ELF-1 (cell line): ENCODE measurements at places on chromosomes 16 and 17.

DNA sequence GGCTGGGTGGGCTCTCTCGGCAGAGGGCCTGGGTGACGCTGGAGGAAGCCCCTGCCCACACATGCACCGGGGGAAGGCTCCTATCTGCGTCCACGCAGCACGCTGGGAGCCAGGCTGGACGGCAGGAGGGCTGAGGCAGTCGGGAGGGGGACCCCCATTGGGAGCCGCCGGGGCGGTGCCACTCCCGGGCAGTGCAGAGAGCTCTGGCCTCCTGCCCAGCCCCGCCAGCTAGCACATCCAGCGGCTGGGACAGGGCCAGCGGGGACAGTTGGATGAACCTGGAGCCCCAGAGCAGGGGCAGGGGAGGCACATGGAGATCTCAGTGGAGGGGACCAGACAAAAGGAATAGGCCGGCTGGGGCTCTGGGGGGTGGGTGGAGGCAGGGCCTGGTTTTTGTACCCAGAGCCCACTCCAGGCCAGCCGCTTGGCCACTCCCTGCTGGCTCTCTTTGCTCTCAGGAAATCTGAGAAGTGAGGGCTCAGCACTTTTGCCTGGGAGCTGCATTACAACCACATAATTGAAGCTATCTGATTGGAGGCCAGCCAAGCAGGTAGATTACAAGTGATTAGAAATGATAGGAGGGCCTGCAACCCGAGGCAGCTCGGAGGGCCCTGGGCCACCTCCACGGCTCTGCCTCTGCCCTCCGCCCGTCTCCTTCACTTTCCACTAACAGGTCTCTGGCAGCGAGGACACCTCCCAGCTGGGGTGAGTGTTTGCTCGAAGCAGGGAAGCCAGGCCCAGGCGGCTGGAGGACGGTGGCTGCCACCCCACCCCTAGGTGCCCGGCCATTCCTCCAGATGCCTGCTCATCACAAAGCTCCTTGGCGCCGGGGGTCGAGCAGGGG lies 40.1 kb downstream of the ENGASE start:
- peak; percentile 41 for DNase-seq

GRCh38 chr17:45310380-45311324 lies 6.2 kb downstream of the MAP3K14 start:
- no peak for DNase-seq

- DNase-seq: no peak
These were observed 2.5 kb downstream of the UBE2I start for GRCh38 chr16:1311738-1312466.

- peak; percentile 49 for DNase-seq
These were observed 550.5 kb downstream of the MAF start for GRCh38 chr16:79050063-79050462.

DNA sequence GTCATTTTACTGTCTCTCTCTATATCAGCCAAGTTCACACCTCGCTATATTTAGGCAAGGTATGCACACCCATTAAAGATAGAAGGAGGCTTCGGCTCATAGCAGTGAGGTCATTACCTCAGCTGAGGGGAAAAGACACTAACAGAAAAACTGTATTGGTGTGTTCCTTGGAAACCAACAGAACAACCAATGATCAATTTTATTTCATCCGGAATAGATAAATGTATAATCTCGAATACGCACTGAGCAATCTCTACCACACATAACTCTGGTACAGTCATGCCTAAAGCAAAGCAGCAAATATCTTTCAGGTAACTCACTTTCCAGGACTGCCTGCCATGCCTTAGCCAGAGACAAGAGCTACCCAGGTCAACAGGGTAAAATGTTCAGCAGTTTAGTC lies 109.9 kb upstream of the CORO6 start:
- no peak for DNase-seq

DNA sequence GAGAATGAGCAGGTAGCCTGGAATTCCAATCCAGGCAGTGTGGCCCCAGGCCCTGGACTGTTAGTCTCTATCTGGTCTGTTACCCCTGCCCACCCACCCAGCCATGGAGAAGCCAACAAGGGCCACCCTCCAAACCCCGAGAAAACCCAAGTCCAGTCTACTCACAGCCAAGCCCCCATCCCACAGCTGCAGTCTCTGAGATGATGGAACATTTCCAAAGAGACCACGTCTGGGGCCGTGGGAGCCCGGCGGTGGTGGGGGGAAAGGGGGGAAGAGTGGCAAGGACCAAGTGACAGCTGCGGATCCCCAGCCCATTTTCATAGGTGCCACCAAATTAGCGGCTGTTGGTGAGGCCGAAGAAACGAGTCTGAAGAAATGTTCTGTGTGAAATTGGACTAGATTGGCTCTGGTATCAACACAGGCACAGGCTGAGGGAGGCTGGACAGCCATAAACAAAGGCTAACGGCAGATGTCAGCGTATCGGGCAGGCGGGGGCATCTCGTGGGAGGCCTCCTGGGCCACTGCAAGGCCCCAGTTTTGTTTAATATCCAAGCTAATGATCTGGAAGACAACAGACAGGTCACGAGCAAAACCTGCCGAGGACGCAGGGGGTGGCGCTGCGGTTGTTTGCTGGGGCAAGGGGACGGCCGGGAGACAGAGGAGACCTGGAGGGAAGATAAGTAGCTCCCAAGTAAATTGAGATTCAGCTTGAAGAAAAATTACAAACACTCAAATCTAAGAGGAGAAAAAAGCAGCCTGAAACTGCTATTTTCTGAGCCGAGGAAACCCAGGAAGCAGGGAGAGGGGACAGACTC lies 53.4 kb downstream of the RBFOX3 start:
- no peak for DNase-seq

DNA sequence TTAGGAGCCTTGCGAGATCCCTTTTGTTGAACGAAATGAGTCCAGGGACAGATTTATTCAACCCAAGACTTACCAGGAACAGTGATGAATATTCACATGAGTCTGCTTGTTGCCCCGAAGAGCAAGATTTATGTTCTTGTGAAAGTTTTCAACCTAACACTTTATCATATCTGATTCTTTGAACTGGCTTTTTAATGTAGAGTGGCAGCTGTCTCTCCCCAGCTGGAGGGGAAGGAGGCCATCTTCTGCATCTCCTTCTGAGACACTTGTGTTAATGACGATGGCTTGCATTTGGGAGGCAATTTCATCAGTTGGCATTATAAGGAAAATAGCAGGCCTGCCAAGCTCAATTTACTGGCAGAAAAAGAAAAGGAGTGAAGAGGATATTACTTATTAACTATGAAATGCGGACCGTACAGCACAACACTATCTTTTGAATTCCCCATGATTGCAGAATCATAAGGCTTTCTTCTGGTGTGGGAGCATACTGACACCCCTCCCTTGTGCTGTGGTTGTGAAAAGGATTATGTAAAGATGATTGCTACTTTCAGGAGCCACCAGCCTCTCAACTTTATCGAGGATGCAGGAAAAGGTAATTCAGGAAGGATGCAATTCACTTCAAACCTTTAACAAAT lies 35.7 kb downstream of the SMARCE1 start:
- DNase-seq: no peak

DNA sequence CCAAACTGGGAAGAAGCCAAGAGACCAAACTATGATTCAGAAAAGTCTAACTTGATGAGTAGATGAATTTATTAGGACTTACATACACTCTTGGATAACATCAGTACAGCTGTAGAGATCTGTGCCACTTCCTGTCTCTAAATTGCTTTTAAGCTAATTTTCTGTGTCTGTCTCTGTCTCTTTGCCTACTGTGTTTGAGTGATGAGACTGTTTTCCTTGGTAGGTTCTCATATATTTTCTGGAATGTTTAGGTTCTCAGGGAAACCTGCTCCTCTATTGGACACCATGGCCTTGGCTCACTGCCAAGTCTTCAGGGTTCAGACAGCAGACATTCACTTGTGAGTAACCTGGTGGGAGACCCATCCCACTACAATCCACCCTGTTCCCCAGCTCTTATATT lies 103.5 kb upstream of the KIF2B start:
- no peak for DNase-seq

DNA sequence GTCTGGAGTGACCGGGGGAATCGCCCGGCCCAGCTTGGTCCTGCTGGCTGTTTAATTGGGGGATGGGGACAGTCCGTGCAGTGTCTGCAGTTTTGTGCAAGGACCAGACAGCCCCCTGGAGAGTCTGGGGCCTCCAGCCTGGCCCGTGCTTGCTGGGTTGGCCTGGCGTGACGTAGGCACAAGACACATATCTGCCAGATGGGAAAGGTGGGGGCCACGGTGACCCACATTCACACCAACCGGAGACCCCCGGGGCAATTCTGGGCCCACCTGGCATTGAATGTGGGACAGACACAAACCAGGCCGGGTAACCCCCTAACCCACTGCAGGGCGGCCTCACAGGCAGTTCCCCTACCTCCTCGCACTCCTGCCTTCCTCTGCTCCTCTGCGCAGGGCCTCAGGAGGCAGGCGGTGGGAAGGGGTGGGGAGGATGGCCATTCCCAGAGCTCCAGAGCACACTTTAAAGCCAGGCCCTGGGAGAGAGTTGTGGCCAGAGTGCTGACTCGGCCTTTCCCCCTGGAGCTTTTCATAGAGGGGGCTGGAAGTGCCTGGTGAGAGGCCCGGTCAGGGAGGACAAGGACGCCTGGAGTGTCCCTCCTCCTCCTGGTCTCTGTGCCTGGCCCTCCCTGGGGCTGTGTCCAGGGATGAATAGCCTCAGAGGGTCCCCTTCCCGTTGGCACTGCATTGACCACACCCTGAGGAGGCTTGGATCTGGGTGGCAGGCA lies 1.5 kb downstream of the MRC2 start:
- peak; percentile 81 for DNase-seq

DNA sequence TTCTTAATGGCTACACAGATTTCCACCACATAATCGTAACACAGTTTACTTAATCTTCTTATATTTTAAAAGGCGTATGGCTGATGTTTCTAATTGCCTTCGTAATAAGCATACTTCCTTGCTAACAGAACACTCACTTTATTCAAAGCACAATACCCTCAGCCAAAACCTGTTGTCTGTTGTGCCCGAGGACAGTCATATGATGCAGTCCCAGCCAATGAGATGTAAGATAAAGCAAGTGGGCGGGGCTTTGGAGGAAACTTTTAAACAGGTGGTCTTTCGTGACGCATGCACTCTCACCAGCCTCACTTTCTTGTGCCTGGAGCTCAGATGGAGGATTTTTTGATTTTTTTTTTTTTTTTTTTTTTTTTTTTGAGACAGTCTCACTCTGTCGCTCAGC lies 174.1 kb downstream of the ZFHX3 start:
- DNase-seq: no peak

GRCh38 chr16:68866933-68867332 lies 23.6 kb downstream of the TANGO6 start:
- DNase-seq: no peak

DNA sequence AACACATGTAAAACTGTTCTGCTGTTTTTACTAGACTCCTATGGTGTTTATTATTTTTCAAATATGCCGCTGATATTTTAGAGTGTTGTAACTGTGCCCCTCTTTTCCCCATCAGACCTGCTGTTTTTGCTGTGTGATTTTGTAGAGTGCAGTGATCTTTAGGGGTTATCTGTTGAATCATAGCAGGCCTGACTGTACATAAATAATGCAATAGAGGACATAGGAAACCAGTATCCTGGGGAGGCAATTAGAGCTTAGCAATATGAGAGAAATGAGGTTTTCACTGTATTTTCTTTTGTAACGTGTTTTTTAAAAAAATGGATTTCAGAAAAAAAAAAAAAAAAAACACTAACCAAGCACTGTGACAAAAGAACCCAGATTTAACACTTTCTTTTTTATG lies 662.2 kb downstream of the TOX3 start:
- no peak for DNase-seq

DNA sequence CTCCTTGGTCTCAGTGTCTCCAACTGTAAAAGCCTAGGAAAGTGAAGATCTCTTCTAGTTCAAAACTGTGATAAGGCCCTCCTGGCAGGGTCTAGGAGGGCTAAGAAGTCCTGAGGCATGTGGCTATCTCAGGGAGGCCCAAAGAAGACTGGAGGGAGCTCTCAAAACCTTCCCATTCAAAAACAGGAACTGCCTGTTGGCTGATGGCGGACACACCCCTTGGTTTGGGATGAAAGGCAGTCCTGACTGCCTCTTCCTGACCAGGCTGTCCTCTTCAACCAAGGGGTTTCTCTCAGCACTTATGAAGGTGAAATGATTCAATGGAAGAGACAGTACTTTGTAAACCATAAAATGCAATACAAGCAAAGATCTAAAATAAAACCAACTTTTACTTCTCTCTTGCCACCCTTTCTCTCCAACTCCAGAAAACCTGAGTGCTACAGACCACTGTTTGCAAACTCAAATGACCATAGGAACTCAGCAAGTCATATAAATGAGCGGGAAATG lies 4.7 kb downstream of the ZNF764 start:
- DNase-seq: no peak

- no peak for DNase-seq
These were observed 52.5 kb downstream of the ZFPM1 start for GRCh38 chr16:88505405-88506082.

DNA sequence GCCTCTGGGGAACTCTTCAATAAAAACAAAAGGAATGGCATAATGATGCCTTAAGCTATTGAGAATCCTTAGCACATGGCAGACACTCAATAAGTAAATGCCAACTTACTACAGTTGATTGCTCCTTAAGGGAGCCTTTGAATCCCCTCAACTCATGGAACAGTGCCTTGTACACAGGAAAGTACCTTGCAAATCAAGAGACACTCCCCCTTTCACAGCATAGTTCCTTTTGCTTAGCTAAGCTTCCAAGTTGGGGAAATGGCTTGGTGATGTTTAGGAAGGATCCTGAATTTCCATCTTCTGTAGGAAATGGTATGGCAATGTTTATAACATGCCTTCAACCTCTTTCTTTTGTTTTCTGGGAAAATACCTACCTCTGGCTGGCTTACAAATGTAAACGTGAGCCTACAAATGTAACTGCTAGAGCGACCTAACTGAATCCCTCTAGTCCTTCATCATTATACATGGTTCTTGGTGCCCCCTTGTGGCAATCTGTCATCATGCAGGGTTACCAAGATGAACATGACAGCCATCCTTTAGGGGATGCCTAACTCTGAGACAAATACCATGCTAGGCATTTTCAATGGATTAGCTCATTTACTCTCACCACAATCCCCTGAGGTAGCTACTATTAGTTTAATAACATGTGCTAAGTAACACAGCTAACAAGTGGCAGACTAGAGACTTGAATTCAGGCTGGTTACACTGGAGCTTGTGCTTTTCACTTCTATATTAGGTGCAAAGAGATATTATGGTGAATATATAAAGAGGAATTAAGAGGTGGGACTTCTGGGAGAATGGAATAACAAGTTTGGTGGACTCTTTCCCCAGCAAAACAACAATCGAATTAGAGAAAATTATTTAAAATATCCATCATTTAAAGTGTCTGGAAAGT lies 65.0 kb downstream of the MMD start:
- peak; percentile 59 for DNase-seq

DNA sequence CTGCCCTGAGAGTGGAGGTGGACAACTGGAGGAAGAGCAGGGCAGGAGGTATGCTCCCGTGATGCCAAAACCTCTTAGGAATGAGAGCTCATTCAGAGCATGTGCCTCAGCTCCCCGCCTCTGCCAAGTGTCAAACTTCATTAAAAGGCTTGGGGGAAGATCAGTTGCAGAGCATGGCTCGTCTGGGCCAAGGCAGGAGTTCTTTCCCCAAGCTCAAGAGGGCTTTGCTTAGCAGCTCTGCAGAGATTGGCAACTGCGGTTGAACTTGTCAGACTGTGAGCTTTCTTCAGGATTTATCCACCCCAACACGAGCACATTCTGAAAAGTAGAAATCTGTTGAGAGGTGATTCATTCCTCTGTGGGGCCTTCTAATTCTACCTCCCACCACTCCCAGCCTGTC lies 248.1 kb downstream of the HS3ST3A1 start:
- DNase-seq: no peak

GRCh38 chr17:34163646-34164045 lies 91.4 kb upstream of the CCL2 start:
- DNase-seq: peak; percentile 43
